ENCODE measurements at places on chromosomes 1 and 21.

DNA sequence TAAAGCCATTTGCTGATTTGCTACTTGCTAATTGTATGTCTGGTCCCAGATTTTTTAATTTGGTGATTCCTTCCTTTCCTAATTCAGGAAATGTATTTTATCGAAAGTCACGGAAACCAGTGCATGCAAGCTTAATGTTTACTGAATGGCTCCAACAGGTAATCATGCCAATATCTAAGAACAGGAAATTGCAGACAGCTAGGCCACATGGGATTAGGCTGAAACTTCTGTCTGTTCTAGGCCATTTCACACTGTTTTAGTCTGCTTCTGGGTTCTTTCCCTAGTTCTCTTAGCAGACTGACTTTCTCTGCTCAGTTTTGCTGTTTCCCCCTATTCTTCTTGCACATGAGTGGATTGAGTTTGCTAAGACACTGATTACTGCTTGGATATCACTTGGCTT lies 111.4 kb downstream of the NTNG1 start:
- ATAC-seq, result no peak

GRCh38 chr1:98467586-98467985 lies 193.9 kb upstream of the SNX7 start:
- ATAC-seq, result no peak

DNA sequence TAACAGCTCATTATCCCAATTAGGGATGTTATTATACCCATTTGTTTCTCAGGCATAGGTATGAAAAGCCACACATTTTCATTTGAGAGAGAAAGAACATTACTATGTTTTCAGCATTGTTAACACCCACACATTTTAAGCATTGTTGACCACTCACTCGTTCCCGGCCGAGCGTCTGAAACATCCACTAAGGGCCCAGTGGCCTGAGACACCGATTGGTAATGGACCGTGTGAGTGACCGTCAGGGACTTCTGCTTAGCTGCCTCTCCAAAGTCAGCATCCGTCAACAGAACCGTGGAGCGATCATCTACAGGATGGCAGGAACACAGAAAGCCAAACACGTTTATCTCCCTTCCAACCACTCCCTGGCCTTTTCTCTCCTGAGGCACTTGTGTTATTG lies 184.6 kb downstream of the PCP4 start:
- no peak for ATAC-seq

GRCh38 chr21:20783611-20784010 lies 214.6 kb upstream of the NCAM2 start:
- no peak for ATAC-seq

GRCh38 chr1:44151332-44151731 lies 9.9 kb upstream of the KLF18 start:
- ATAC-seq, result no peak

- no peak for ATAC-seq
These were observed 8.2 kb upstream of the MYOM3 start for GRCh38 chr1:24119859-24120756.

- no peak for ATAC-seq
These were observed 61.8 kb upstream of the TTLL7 start for GRCh38 chr1:84060781-84061180.

DNA sequence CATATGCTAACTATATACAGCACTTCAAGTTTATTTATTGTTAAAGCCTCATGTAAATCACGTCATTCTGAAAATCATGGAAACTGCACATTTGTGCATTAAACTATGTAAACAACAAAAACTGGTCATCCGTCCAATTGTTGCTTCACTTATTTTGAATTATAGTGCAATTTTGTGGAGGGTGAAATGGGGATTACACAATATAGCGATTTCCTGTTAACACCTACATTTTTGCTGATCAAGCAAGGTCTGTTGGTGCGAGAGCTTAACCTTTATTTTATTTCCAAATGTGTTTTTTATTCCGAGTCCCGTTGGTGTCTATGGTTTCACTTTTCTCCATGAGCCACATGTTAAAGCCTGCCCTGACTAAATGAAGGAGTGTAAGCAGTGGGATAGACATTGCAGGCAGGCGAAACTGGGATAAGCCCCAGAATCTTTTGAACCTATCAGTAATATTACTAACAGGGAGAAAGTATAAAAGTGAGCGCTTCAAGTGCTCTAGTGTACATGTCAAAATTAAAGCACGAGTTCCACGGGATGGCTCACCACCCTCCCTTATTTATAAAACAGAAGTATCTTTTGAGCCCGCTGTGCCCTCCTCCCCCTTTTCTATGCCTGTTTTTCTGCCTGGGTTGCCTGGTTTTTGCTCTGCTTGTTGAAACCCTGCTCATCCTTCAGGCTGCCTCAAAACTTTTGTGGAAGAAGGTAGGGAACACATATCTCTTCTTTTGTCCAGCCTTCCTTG lies 120.7 kb downstream of the NFIA start:
- no peak for ATAC-seq

DNA sequence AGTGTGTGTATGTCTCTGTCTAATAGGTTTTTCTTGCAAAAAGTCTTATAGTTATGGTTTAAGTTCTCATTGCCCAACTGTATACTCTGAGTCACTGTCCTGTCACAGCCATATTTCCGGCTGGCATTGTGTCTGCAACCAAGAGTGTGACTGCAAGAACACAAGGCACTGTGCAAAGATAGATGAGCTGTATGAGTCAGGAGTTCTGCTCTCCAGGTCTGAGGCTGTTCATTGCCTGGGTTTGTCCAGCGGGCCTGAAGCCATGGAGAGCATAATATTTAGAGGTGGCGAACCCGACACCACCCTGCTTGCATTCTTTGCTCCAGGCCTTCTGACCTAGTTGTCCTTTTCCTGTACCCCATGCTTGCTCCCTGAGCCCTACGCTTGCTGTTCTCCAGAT lies 50.9 kb upstream of the CNIH3 start:
- no peak for ATAC-seq

DNA sequence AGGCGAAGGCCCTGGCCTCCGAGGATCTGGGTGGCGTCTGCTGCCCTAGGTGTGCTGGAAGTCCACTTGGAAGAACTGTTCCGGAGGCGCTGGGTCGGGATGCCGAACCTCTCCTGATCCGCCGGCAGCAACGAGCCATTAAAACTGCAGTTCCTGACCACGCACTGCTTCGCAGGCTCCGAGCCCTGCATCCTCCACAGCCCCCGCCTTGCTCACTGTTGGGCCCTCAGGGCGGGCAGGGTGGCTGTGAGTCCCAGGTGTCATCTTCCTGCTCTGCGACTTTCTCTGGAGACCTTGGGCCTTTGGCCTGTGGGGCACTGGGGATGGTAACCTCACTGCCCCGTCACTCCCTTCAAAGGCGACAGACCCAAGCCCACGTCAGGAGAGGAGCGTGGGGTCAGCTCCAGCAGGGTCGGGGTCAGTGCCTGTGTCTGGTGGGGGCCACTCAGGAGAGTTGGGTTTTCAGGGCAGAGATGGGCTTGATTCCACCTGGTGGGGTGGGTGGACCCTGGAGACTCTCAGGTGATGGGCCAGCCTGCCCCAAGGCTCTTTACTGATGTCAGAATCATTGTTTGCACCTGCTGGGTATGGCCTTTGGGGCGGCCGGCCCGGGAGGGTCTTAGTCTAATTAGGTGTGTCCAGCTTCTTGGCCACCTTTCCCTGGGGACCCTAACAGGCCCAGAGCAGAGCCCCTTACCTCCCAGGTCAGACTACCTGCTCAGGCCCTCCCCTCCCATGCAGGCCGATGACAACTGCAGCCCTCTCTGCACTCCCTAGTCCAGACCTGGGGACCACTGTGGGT lies 3.1 kb downstream of the PRXL2B start:
- no peak for ATAC-seq

DNA sequence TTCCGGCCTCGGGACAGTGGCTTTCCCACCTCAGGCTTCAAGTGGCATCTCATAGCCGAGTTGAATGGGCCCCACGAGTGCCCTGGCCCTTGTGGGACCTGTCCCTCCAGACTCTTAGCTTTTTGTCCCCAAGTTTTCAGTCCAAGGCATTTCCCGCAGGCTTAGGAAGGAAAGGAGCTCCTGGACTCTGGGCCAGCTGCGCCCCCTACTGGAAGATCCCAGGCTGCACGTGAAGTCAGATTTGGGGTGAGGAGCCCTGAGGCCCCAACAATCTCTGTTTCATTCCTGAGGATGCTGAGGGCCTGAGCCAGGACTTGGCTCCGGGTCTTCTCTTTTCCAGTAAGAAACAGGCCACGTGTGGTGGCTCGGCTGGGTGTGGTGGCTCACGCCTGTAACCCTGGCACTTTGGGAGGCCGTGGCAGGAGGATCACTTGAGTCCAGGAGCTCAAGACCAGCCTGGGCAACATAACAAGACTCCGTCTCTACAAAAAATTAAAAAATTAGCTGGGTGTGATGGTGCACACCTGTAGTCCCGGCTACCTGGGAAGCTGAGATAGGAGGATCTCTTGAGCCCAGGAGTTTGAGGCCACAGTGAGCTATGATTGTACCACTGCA lies 67.4 kb downstream of the ARHGEF10L start:
- no peak for ATAC-seq

DNA sequence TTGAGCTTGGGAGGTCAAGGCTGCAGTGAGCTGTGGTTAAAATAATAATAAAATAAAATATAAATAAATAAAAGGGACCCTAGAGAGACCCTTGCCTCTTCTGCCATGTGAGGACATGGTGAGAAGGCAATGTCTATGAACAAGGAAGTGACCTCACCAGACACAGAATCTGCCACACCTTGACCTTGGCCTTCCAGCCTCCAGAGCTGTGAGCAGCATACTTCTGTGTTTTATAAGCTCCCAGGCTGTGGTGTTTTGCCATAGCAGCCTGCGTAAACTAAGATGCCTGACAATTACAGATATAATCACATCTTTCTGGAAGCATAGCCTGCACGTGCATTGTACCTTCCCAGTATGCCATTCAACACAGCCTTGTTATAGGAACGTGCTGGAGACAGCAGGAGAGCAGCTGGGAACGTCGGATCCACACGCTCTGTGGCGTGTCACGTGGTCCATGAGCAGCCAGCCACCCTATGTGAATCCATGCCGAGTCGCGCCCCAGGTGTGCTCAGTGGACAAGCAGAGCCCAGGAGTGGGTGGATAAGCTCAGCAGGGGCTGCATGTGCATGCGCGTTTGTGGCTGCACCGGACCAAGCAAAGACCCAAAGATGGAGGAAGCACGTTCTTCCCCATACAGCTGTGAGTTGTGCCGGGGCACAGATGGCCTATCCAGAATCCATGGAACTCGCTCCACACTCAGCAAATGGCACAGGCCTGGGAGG lies 17.8 kb downstream of the WNT9A start:
- no peak for ATAC-seq

DNA sequence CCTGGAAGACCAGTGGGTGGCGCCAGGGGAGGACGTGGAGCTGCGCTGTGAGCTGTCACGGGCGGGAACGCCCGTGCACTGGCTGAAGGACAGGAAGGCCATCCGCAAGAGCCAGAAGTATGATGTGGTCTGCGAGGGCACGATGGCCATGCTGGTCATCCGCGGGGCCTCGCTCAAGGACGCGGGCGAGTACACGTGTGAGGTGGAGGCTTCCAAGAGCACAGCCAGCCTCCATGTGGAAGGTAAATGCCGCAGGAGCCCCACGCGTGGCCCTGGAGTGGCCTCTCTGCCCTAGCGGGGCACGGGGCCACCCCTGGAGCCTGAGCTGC lies 75.2 kb downstream of the OBSCN start:
- no peak for ATAC-seq
